Activated CD4-positive, alpha-beta T cell treated with anti-CD3 and anti-CD28 coated beads, Interleukin-2, amount 50 U/mL, for 4 hours (primary cell): ENCODE measurements at places on chromosomes 7 and 10.

DNA sequence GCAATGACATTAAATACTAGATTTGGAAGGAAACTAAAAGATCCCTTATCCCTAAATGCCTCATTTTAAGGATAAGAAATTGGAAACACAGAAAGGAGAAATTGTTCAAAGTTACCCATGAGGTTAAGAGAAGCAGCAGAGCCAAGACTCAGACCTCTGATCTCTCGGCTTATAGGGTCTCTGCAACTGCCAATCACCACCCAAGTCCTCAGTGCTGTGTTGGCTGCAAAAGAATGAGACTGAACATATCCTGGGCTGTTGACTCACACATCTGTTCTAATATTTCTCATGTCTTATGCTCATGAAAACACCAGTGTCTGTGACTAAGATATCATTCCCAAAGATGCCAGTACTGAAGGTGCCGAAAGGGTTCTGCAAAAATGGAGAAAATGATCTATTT is 153.3 kb downstream of the XPNPEP1 start:
- DNase-seq: no peak

- no peak for DNase-seq
Observed at GRCh38 chr10:101972761-101973160, 83.2 kb downstream of the ARMH3 start.

DNA sequence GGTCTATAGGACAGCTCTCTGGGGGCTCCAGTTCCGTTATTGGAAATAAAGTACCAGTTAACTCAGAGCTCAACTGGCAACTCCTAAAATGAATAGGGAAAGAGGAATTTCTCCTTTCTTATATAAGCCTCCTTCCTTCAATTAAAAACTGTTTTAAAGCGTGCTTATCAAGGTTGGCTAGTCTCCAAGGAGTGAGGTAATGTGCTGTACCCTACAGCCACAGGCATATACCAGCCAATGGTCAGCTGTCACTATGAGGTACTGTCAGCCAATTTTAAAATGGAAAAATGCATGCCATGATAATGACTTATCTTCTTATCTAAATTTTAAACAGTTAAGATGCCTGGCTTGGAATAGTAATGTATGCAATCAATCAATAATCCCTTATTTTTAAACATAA is 76.2 kb downstream of the PLCE1 start:
- no peak for DNase-seq

GRCh38 chr10:133236401-133237240 is 1.0 kb upstream of the VENTX start:
- DNase-seq: no peak

DNA sequence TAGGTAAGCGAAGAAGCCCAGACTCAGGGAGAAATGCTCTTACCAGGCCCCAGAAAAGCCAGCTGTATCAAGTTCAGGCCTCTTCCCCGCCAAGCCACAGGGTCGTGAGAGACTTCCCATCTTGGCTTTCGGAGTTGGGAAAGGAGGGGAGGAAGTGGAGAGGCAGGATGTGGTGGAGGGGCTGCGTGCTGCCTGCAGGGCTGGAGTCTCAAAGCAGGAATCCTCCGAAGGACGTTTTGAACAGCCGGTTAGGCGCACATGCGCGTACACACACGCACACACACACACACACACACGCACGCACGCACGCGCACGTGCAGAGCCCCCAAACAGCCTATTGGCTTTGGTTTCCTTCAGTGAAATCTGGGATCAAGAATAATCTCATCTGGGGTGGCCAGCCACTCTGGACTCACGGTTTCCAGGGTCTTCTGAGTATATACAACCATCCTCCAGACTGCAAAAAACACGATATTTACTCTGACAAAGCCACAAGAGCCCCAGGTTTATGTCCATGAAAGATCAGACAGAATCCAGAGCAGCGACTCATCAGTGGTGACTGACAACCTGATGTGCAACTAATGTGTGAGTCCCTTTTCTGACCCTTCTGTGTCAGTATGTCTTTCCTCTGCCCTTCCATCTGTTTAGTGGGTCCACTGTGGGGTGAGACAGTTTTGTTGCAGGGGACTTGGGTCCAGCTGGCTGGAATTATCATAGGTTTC is 115.0 kb upstream of the ZNF438 start:
- no peak for DNase-seq

DNA sequence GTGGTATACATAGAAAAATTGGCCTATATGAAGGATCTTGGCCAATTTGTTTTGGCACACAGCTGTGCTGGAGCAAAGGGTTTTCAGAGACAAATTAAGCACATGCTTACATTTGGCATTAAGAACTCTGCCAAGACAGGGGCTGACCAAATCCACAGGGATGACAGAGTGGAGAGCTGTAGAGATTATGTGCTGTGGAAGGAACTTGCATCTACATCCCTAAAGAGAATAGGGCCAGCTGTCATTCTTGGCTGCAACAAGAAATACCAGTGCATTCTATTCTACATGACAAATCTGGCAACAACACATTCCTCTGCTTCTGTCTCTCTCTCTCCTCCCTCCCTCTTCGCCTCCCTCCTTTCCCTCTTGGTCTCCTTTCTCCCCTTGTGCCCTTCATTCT is 75.6 kb downstream of the POM121L12 start:
- DNase-seq: no peak

DNA sequence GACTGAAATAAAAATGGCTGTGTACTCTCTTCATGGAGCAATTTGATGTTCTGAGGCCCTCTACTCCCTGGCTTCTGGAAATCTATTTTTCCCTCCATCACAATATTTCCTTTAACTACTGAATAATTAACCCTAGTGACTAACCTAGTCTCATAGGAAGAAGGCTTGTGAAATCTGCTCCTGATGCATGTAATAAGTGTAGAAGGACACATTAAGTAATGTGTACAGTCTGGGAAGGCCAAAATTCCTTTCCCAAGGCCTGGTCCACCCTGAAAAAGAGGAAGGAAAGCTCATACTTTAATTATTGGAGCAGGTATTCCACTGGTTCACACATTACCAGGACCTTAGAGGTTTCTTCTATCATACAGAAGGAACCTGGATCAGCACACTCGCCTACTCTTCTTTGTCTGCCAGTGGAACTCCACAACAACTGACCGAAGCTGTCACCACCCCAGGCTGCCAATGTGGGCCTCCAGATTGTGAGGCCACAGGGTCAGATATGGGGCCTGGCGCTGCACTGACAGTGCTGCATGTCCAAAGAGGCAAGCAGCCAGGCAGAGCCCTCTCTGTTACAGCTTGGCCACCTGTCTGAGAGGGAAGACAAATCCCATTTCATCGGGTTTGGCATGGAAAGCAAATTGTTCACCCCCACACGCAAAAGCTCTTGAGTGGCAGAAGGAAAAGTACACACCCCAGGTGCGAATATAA is 54.4 kb upstream of the FAM133B start:
- DNase-seq: no peak

DNA sequence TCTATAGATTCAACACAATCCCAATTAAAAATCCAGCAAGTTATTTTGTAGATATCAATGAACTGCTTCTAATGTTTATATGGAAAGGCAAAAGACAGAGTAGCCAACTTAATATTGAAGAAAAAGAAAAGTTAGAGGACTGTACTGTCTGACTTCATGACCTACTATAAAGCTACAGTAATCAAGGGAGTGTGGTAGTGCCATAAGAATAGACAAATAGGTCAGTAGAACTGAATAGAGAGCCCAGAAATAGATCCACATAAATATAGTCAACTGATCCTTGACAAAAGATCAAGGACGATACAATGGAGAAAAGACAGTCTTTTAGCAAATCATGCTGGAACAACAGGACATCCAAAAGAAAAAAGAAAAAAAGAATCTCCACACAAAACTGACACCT is 7.4 kb upstream of the EEPD1 start:
- DNase-seq: no peak

- DNase-seq: no peak
Observed at GRCh38 chr7:28700790-28701203, 257.3 kb downstream of the TRIL start.

- no peak for DNase-seq
Observed at GRCh38 chr10:23630885-23631284, 192.0 kb downstream of the OTUD1 start.

- DNase-seq: no peak
Observed at GRCh38 chr7:99459087-99459486, 6.9 kb downstream of the ATP5MF start.

DNA sequence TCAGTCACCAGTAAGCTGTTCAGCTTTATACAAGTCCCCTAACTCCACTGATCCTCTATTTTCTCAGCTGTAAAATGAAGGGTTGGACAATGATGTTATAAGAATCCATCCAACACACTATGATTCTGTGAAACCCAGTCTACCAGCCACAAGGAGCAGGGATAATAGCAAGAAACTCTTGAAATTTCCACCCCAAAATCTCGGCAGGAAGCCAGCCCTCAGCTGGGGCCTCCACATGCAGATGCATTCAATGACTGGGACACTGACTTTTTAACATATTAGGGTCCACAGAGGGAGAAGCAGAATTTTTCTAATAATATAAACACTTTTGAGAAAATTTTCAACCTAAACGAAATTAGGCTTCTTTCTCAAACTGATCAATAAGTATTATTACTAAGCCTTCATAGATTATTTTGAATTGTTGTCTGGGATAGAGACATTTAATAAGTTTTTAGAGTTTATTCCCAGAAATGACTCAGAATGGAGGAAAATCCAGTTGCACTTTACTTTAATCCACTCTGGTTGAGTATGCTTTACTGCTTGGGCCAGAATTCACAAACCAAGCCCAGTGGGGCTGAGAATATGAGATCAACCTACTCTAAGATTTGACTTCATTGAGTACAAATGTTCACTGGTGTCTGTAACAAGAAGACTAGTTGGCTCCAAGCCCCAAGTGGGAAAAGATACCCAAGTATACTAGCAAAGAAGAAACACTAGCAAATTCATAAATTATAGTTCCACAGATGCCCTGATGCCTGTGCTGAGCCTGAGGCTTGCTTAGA is 168.6 kb downstream of the C7orf25 start:
- DNase-seq: no peak

- DNase-seq: peak; percentile 27
Observed at GRCh38 chr10:21516242-21517131, 9.0 kb downstream of the SKIDA1 start.

- DNase-seq: no peak
Observed at GRCh38 chr10:33117816-33118215, 159.8 kb upstream of the ITGB1 start.

DNA sequence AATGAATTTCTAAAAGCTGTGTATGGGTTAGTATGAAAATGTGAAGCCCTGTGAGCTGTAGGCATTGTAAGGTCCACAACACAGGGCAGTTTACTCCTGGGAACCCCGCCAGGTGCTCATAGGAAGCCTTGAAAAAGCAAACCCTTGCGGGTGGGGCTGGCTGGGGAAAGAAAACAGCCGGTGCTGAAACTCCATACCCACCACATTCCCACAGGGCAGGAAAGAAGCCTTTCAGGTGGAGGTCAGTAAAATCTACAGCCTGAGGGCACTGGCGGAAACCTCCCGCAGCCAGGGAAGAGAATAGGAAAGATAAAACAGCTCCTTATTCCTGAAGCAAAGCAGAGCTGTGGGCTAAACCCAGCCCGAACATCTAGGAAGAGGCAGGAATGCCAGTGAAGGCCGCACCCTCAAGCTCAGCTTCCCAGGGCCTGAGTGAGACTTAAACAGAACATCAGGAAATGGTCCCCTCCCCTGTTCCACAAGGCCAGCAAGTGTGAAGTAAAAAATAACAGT is 34.7 kb downstream of the PODXL start:
- DNase-seq: no peak

DNA sequence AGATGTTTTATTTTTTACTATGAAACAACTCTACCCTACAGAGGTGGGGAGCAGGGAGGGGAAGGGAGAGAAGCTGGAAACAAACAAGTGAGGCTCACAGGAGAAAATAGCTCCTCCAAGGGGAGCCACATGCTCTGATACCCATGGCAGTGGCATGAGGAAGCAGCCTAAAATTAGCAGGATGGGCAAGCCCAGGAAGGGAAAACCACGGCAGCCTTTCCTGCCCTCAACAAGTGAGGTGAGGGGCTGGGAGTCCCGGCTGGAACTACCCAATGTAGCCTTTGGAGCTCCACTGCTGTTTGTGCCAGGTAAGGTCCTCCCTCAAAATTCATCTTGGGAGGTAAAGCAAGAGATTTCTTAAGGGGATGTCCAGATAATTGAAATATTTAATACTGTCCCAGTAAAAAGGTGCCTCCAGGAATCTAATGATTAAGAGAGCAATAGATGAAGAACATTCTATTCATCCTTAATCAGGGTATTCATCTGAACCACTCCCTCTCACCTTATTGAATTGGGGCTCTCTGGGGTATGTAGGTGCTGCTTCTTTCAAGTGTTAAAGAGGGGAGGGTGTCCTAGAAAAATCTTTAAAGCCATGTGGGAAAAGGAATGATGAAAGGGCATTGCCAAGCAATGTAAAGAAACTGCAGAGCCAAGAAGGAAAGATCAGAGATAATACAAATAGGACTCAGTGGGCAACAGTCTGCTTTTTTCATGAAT is 12.8 kb upstream of the HERC4 start:
- no peak for DNase-seq

DNA sequence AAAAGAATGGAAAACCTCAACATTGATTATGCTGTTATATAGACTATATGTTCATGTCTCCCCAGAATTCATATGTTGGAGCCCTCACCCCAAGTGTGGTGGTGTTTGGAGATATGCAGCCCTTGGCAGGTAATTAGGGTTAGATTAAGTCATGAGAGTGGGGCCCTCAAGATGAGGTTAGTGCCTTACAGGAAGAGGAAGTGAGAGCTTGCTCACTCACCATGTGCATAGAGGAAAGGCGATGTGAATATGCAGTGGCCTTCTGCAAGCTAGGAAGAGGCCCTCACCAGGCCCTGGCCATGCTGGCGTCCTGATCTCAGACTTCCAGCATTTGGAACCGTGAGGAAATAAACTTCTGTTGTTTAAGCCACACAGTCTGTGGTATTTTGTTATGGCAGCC is 14.8 kb downstream of the ZNF33A start:
- DNase-seq: no peak

DNA sequence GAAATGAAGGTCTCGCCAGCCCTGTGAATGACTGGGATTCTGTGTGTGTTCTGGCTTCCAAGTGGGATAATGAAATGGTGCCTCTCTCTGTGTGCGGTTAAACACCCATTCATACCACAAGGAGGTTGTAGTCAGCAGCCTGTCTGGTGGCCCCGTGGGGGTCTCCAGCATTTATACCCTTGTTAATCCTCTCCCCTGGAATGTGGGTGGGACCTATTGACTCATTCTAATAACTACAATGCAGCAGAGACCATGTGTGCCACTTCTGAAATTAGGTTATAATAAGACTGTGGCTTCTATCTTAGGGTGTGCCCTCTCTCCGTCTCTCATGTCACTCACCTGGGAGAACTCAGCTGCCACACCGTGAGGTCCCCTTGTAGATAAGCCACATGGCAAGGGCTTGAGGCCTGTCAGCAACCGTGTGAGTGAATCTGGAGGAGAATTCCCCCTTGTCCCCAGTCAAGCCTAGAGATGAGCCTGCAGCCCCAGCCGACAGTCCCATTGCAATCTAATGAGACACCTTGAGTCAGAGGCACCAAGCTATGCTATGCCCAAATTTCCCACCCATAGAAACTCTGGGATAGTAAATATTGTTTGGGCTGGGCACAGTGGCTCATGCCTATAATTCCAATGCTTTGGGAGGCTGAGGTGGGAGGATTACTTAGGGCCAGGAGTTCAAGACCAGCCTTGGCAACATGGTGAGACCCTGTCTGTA is 106.8 kb downstream of the GALNT17 start:
- no peak for DNase-seq

- DNase-seq: no peak
Observed at GRCh38 chr10:88866454-88866853, 13.6 kb upstream of the STAMBPL1 start.

- no peak for DNase-seq
Observed at GRCh38 chr10:35486297-35486990, 118.7 kb upstream of the GJD4 start.

- no peak for DNase-seq
Observed at GRCh38 chr10:11810313-11810766, 12.8 kb upstream of the PROSER2 start.
